ENCODE measurements at places on chromosomes 16 and 17. TPM values are rescaled to one million over a fixed set of nuclear protein-coding genes. Genes with fewer than 3 reads are reported as not detected.

Gene KRT32
- total RNA-seq: not detected

Gene C16orf86
- 2.6 TPM for total RNA-seq

Gene DPEP2
- 12.6 TPM for total RNA-seq

Gene PLA2G10
- total RNA-seq: 18.6 TPM

Gene BIRC5
- 4.8 TPM for total RNA-seq

Gene EPN3
- total RNA-seq: 6.4 TPM

Gene SHPK
- total RNA-seq: 13.1 TPM

Gene SPATA32
- total RNA-seq: not detected

Gene TLE7
- total RNA-seq: not detected

Gene GRB7
- 12.4 TPM for total RNA-seq

Gene AOC2
- 2.6 TPM for total RNA-seq

Gene VPS9D1
- total RNA-seq: 19.0 TPM

Gene FGF11
- 0.97 TPM for total RNA-seq

Gene GPR179
- total RNA-seq: not detected

Gene TMEM100
- total RNA-seq: 164 TPM

Gene MYCBPAP
- total RNA-seq: 1.4 TPM

Gene TM4SF5
- total RNA-seq: not detected

Gene C1QTNF8
- total RNA-seq: not detected

Gene MT1G
- 22.1 TPM for total RNA-seq

Gene MYH2
- 0.05 TPM for total RNA-seq

Gene KIF22
- 32.5 TPM for total RNA-seq

Gene CSNK2A2
- total RNA-seq: 69.0 TPM

Gene SCGB1C2
- total RNA-seq: not detected

Gene SLX1A
- total RNA-seq: 21.5 TPM

Gene CCL11
- 0.32 TPM for total RNA-seq

Gene SKAP1
- total RNA-seq: 1.9 TPM

Gene KRT12
- total RNA-seq: not detected

Gene ITGB4
- 44.1 TPM for total RNA-seq
